ENCODE measurements at places on chromosomes 3 and 15. TPM values are rescaled to one million over a fixed set of nuclear protein-coding genes. Genes with fewer than 3 reads are reported as not detected.

DNA sequence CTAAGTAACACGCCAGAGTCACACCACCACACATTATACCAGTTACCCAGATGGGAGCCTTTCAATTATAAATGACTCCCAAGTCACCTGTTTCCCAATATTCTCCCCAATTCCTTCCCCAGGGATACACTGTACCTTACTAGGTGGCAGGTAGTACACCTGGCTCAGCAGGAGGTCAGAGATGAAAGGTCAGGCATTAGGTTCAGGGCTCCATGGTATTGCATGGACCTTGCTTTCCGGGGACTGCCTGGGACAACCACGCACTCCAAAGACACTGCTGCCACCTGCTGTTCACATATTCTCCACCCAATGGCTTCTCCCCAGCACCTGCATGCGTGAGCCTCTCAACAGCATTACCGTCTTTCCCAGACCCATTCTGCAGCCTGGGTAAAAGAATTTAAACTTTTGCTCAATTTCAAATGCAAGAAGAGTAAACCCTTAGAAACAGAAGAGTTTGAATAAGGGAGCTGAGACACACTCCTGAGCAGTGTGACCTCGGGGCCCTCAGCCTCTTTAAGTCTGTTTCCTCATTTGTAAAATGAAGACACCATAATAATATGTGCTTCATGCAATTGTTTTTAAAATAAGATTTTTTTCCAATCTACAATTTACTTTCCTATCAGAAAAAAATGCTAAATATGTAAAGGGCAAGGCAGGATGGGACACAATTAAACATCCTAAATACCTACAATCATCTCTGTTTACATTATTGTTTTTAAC lies 28.0 kb upstream of the LACTB start:
- peak; percentile 84 for DNase-seq

The SMAD6 gene
- total RNA-seq, result 0.97 TPM

- no peak for DNase-seq
These were observed 22.4 kb downstream of the PTH1R start for GRCh38 chr3:46900007-46900292.

DNA sequence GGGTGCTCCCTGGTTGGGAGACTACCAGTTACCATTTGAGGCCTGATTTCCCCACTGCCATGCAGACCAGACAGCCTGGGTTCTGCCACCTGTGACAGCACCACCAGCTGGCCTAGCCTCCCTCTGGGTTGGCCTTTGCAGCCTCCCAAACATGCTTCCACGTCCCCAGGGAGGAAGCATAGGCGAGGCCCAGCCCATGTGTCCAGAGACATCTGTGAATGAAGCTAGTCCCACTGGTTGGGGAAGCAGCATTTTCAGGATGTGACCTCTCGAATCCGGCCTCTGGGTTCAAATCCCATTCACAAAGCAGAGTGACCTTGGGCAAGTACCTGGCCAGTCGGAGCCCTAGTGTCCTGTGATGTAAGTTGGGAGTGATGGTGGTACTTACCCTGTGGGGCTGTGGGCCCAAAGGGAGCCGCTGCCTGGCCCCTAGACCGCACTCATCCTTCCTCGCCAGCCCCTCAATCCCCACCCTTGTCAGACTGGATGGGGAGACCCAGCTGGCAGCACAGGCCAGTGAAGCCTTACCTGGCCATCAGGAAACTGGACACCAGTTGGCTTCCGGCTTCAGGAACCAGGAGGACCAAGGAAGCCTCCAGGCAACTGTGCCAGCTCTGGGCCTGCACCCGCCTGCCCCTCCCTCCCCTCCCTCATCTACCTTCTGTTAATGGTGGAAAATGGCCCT lies 6.0 kb downstream of the KLF15 start:
- DNase-seq, result no peak

DNA sequence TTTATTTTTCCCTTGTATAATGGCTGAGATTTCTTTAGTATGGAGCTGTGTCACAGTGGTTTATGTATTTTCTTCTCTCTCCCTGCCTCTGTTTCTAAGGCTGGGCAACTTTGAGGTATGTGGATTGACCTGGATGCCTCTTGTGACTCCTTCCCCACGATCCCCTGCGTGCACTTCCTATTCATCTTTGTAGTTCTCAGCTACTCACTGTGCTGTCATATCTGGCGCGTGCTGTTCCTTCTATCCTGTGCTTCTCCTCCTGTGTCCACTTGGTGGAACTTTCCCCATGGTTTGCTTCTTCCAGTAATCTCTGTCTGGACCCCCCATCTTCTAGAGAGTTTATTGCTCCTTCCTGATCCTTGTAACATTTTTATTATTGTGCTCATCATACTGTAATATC lies 97.3 kb downstream of the AKAP13 start:
- no peak for DNase-seq

DNA sequence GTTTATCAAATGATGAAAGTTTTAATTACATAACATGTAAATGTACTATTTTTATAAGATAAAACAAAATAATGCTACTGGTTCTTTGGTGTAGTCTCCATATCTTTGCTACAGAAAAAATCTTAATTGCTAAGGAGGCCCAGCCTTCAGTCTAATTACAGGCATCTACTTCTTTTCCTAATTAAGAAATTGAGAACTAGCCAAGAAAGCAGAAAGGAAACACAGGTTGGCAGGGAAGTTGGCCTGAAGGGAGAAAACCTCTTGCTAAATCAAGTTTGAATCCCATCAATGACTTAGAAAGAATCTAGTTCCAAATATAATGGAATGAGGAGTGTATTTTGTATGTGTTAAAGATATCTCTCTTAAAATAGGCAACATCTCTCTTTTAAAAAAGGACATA lies 212.4 kb upstream of the ARL6 start:
- DNase-seq, result no peak

DNA sequence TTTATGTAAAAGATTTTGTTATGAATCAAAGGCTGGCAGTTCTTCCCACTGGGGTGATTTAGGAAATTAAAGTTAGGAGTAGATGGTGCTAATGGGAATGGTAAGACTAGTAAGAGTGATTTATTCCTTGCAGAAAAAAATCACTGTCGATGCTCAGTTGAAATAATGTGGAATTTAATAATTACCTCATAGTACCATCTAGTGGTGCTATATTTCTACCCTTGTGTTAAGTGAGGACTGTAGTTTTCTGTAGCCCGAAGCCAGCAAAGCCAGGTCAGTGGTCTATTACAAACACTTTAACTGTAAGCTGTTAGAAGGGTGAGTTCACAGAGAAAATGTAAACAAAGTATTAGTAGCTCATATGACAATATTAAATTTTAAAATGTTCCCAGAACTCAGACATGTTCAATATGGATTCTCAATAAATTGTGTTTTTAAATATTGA lies 39.5 kb upstream of the GOLGA8J start:
- DNase-seq, result no peak

GRCh38 chr15:71708051-71708429 lies 102.3 kb upstream of the NR2E3 start:
- DNase-seq, result no peak
